ENCODE measurements at places on chromosomes 12 and 14.

- no peak for DNase-seq
These were observed 113.4 kb downstream of the NT5DC3 start for GRCh38 chr12:103727638-103728037.

DNA sequence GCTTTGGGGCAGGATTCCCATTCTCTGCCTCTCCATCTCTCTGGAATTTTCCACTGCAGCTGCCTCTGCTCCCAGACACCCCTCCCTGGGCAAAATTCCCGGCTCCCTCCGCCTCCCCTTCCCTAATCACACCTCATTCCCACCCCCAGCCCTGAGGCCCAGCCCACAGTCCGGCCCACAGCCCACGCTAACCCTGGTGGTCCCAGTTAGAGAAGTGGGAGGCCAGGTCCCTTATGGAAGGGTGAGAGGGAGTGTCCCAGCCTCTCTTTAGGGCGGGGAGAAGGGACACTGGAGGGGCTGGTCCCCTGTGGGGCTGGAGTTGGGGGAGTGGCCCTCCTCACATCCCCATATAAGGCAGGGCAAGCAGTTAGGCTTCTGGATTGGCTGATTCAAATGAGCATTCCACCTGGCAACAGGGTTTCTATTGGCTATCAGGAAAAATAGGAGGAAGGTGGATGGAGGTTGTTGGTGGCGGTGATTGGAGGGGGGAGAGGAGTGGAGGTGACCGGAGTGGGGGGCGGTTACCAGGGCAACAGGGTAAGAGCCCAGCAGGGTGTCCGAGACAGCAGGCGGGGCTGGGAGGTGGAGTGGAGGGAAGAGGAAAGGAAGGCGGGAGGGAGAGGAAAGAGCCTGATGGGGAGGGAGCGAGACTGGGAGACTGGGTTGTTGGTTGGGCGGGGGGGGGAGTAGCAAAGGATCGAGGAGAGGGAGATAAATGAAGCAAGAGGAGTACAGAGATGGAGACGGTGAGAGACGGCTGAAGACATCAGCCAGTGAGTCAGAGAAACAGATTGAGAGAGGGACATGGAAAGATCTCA is 1.9 kb upstream of the PTMS start:
- DNase-seq = peak; percentile 100

DNA sequence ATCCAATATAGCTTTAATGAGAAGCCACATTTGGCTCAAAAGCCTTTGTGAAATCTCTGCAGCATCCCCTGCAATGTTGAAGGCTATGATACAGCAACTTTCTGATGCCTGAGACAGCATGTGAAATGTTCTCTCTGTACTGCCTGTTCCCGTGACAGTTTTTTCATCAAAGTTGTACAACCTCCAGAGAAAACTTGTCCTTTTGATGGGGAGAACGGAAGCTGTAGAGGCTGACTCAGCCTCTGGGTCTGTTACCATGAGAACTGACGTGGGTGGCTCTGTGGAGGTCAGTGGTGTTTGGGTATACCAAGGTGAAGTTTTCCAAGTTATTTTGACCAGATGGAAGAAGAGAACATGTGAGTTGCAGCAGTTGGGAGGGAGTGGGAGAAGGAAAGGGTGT is 17.0 kb downstream of the SLC4A8 start:
- peak; percentile 80 for DNase-seq

- DNase-seq = no peak
These were observed 19.1 kb downstream of the ANG start for GRCh38 chr14:20707622-20708021.

DNA sequence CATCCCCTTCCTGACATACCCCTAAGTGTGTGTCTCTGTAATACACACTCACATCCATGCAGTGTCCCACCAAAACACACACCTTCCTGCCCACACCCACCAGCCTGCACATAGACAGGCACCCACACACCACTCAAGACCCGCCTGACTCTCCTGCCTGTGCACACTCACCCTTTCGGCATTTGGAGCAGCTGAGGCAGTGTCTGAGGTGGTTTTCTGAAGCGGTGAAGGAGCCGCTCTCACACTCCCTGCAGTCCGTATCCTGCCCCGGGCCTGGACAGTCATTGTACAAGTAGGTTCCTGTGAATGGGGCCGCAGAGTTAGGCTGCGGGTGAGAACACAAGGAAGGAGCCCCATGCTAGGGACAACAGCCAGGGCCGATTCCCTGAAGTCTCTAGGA is 8.3 kb downstream of the TNFRSF1A start:
- peak; percentile 84 for DNase-seq

GRCh38 chr12:125458552-125459268 is 393.5 kb downstream of the AACS start:
- DNase-seq = no peak

DNA sequence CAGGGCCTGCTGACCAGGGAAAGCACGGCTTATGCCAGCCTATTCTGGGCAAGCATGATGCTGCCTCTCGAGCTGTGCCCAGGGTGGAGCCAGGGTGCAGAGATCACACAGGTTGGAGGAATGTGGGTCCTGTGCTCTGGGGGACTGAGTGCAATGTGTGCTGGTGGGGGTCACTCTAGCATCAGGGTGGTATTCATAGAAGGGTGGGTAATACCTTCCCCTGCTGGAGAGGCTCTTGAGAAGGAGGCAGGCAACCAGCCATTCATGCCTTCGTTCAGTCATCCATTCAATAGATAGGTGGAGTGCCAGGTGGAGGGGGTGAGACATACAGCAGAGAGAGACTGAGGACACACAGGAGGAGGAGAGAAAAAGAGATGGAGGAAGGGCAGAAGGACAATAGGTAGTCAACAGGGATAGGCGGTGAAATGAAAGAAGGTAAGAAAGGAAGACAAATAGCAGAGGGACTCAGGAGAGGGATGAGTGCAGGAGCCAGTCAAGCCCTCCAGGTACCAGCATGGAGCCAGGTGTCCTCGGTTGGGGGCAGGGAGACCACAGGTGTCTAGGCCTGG is 5.2 kb upstream of the ZNF385A start:
- no peak for DNase-seq

GRCh38 chr14:48586099-48586498 is 910.7 kb upstream of the MDGA2 start:
- DNase-seq = no peak

DNA sequence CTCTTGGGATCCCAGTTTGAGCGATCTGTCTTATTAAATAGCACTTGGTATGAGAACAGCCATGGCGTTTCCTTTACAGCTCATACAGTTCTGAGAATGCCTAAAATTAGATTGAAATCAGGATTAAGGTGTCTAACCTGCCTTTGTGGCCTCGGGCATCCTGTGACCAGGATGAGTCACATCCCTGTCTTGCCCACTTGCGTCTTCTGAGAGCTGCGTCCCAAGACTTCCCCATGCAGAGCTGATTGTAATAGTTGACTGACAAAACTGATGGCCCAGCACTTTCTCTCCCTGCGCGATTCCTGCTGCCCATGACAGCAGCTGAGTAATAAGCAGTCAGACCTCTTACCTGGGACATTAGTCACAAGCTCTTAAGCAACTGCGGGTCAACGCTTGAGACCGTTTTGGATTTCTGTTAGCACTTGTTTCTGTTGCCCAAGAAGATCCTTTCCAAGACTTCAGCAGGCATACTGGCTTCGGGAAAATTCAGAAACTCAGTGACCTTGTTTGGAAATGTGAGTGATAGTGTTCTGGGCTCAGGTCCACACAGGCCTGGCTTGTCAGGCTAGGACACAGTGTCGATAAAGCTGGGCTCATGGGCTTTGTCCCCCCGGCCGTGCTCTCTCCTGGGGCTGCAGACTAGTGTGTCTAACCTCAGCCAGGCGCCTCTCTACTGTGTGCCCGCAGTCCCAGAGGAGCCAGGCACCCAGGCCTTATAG is 169.9 kb upstream of the HIF1A start:
- DNase-seq = peak; percentile 67

DNA sequence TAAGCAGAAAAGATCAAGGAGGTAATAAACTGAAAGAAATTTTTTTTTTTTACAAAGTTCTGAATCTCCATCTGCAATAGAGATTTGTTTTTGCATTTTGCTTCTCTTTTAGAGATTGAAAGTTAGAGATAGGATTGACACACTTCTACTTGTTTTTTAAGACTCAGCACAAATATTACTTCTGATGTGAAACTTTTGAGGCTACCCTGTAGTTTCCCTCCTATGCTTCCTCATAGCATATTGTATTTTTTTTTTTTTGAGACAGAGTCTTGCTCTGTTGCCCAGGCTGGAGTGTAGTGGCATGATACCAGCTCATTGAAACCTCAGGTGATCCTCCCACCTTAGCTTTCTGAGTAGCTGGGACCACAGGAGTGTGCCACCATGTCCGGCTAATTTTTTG is 32.1 kb upstream of the SGPP1 start:
- no peak for DNase-seq

GRCh38 chr12:46260913-46261476 is 7.8 kb downstream of the SLC38A1 start:
- DNase-seq = no peak
